ENCODE measurements at places on chromosomes 12 and 14.

GRCh38 chr12:64083285-64084210, 138.5 kb downstream of the KICS2 start:
- no peak for DNase-seq

- no peak for DNase-seq
These were observed 77.9 kb downstream of the SPATA7 start for GRCh38 chr14:88463318-88463717.

DNA sequence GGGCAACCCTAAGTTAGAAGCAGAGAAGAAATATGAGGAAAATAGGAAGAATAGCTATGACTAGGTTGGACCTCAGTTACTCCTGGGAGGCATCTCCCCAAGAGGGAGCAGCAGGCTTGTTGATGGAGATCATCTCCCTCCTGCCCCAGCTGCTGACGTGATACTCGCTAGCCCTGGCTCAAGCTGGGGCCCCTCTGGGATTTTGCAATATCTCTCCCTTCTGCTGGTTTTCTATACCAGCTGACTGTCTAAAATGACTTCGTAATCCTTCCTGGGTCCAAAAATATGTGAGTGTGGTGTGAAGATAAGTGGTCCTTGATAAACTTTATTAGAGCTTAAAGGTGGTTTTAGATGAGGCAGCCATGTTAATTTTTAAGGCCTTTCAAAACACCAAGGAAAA, 4.5 kb upstream of the HECTD4 start:
- DNase-seq: no peak

DNA sequence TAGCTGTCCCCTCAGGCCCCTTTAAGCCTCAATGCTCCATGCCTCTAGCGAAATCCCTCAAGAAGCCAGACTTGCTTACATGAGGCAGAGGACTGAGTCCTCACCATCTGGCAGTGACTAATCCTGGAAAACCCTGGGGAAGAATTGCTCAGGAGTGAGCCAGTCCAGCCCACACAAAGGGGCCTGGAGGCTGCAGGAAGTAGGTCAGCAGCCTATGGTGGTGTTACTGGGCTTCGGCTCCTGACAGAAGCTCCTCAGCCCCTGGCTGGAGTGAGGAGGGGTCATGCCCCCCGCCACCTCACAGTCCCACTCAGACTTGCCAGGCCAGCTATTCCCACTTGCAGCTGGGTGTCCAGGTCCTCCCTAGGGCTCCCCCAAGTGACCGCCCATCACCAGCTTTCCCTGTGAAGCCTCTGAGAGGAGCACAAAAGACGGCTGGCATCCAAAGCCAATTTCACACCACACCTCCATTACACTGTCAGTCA, 250.5 kb downstream of the DPF3 start:
- no peak for DNase-seq

DNA sequence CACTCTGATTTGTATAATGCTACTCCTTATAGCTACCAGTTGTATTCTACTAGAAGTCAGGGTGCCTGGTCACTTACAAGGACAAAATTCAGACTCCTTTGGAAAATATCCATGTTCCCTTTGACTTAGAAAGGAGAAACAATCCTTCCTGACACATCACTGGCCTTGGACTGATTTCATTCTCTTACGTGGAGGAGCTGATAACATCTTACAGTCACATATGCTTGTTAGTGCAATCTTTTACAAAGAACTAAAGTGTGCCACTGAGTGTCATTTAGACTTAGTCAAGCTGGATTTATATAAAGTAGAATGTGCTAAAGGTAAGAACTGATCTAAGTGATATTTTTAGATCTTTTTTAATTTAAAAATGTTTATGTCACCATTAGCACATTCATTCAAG, 131.0 kb upstream of the TMTC2 start:
- DNase-seq: no peak

GRCh38 chr12:124071075-124071443, 98.0 kb downstream of the ZNF664 start:
- DNase-seq: no peak

DNA sequence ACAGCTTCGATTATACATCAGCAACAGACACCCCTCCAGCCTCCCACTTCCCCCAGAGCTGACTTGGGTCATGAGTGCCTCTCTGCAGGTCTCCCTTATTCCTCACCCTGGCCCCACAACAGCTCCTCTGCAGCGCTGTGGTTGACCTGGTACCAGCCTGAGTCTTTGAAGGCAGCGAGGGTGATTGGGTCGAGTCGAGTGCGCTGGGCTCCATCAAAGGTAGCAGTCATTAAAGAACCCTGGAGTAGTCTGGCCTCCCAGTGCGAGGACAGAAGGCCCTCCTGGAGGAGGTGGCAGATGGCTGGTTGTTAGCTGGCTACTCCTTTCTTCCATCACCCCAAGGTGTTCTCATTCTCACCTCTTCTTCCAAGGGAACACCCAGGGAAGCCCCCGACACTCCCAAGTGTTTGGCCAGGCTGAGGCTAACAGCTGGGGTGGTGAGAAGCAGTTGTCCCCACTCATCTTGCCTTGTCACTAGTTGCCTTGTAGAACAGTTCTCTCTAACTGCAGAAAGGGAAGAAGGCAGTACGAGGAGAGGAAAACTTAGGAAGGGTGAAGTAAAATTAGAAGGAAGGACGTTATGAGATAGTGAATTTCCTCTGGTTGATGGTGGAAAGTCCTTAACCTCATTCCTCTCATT, 2.7 kb downstream of the CIROP start:
- DNase-seq: no peak

DNA sequence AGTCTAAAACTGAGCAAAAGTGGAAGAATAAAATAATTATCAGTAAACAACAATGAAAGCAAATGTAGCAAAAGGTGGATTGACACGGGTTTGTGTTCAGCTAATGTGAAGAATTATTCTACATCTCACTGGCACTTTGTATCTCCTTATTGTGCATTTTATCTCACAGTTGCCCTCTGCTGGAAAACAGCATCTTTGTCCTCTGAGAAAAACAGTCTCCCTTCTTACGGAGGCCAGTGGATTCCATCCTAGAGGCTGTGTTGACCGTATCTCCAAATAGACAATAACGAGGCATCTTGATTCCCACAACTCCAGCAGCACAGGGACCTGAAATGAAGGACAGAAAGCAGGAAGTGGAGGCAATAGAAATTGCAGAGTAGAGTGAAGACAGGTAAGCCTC, 51.3 kb upstream of the PLBD1 start:
- no peak for DNase-seq

DNA sequence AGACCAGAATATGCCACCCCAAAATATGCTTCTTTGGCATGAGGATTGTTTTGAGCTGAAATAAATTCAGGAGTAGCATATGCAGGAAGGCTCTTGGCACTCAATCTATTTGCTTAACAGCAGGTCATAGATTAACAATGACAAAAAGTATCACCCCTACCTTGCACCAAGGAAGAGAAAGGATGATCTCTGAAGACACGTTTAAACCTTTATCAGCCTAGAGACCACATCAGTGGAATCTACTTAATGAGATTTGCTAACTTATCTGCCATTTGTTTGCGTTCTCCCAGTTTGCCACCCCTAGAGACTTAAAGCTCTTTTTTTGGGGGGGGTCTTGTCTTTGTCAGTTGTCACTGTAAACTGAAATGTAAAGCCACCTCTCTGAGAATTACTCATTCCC, 1278.7 kb upstream of the USP15 start:
- no peak for DNase-seq

- DNase-seq: no peak
These were observed 65.5 kb upstream of the STON2 start for GRCh38 chr14:81465507-81466228.

- DNase-seq: no peak
These were observed 104.8 kb upstream of the DIO3 start for GRCh38 chr14:101456246-101457175.

Data from GM19239 (cell line).